ENCODE measurements at places on chromosomes 16 and 17.

GRCh38 chr16:88022076-88023042 lies 71.1 kb downstream of the BANP start:
- DNase-seq, result no peak

GRCh38 chr17:3928406-3928805 lies 12.1 kb upstream of the P2RX1 start:
- DNase-seq, result no peak

DNA sequence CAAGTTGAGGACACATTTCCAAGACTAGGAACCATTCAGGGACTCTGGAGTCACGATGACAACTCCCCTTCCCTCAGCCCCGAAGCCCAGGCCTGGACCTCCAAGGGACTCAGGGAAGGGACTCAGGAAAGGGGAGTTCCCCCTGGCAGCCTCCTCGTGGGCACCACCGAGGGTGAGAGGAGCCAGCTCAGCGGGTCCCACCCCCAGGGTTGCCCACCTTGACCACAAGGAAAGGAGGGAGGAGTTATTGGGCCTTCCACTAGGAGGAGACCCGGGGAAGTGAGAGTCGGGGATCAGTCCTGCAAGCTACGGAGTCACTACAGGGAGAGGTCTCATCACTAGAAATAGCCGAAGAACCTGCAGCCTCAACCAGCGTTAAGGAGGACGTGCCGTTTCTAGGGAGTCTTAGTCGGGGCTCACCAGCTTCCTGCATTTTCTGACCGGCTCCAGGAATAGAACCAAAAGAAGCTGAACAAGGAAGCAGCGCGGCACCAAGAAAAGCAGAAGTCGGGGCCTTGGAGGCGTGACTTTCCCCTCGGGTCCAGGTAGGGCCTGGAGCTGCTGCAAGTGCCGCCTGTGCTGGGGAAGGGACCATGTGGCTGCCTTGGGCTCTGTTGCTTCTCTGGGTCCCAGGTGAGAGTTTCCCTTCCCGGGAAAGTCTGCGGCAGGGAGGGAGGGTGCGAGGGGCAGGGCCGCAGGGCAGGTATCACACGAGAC lies at the start of gene CD300A:
TSS of gene CD300A (plus strand) at position 524 of the 717 bp plus-strand sequence. CDS start at position 594, 70 bp downstream.
- DNase-seq, result peak; percentile 49

- no peak for DNase-seq
Observed at GRCh38 chr17:50636804-50637195, 2.1 kb downstream of the ABCC3 start.

- DNase-seq, result no peak
Observed at GRCh38 chr16:52101246-52101645, 445.7 kb downstream of the TOX3 start.

- no peak for DNase-seq
Observed at GRCh38 chr17:4766201-4766600, 5.5 kb upstream of the TM4SF5 start.

DNA sequence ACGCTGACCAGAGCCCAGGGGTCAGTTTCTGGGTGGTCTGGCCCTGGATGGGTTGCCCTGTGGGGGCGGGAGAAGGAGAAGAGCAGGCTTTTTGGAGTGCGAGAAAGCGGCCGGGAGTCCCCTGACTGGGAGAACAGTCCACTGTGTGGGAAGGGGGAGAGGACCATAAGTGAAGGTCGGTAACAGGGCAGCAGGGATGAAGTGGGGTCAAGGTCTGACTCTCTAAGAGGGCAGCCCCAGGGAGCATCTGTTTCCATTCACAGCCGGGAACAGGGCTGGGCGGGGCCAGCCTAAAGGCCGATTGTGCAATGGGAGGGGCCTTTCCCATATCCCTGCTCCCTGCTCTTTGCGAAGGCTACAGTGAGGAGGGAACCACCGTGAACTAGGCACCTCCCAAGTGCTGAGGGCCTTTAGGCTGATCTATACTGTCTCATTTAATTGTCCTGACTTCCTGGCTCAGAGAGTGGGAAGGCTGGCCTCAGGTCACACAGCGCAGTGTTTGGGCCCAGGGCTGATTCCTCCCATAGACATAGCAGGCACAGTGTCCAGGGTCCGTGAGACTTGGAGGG lies 10.4 kb upstream of the WFDC1 start:
- DNase-seq, result no peak

DNA sequence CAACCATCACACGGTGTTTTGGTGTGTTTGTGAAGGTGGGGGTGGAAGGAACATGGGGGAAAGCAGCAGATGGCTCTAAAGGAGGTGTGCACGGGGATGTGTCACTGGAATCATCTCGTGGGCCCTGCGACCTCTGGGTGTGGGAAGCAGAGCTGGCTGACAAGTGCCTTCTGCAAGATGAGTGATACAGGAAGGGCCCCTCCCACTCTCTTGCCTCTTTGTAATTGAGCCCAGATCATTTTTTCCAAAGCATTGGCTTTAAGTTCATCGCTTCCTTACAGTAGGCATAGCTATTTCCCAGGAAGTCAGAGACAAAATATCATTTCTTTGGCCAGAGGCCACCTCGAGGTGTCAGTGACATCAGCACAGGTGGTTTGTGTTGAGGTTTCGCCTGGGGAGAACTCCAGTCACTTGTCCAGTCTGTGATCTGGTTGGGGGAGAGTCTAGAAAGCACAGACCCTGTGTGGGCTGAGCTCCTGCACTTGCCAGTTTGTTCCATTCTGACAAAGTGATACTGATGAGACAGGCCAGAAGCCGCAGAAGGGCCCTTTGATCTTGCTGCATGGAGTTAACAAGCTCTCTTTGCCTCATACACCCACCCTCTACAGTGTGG lies 20.6 kb upstream of the SNTB2 start:
- DNase-seq, result peak; percentile 84

GRCh38 chr17:76569607-76570279 lies 15.9 kb downstream of the ST6GALNAC2 start:
- no peak for DNase-seq

DNA sequence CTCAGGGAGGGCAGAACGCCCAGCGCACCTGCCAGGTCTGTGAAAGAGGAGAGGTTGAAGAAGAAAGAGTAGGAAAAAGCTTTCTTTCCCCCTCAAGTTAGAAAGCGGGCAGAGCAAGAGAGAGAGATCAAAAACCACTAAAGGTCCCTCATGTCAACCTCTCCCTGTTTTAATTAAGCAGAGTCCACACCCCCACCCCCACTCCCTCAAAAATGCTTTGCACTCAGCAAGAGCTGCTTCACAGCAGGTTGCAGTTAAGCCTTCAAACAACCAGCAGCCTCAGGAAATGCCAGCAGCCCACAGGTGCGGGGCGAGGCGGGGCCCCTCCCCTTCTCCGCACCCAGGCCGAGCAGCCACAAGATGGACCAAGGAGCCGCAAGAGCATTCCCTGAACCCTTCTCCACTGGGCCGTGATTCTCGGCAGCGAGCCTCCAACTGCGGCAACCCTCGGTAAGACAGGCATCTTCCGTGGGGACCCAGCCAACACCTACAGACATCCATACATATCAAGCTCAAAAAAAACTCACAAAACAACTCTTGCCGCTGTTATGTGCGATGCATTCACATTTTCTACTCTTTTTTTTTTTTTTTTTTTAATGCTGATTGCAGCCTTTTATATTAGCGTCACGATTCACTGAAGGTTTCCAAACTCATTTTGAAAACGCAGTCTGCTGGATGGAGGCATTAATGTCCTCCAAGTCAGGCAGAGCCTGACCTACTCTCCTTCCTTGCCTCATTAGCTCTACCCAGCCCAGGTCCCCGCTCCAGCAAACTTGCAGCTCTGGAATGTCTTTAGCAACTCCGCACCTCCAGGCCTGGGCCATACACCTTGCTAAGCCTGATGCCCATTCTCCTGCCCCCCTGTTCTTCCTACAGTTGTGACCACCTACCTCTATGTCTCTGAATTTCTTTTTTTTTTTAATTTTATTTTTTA lies 66.1 kb downstream of the AXIN2 start:
- DNase-seq, result no peak

- DNase-seq, result no peak
Observed at GRCh38 chr17:36142235-36142634, 34.2 kb downstream of the TBC1D3B start.

DNA sequence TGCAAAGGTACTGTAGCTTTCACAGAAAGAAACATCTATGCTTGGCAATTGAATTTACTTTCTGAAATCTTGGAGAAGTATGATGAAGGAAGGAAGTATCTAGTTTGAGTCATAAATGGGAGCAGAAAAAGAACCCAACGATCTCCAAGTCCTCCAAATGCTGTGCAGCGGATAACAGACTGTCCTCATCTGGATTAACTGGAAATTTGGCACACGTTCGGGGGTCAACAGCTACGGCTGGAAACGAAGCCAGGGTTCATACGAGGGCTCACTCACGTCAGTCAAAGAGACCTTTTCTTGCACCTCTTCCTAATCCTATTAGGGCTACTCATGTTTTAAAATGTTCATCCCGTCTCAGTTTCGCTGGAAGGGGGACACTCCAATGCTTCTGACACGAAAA lies 152.0 kb downstream of the ZFHX3 start:
- DNase-seq, result no peak

GRCh38 chr17:18257268-18257981 lies 1.1 kb downstream of the FLII start:
- DNase-seq, result peak; percentile 42

- DNase-seq, result no peak
Observed at GRCh38 chr16:69270395-69270794, 40.8 kb upstream of the VPS4A start.

DNA sequence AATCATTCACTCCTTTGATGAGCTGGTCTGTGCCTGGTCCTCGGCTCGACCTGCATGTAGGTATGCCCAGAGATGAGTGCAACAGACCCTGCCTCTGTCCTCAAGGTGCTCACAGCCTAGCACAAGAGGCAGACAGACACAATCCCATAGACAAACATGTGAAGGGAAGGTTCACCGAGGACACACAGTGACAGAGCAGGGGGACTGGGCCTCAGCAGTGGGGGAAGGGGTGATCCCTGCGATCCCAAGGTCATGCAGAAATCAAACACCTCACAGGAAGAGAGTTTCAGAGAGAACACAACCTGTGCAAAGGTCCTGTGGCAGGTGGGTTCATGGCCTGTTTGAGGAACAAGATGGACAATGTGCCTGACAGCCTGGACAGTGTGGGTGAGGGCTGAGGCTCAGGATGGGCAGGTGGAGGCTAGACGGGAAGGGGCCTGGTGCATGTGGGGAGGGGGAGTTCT lies 4.2 kb upstream of the VASN start:
- no peak for DNase-seq

GRCh38 chr16:5336941-5337340 lies 239.3 kb upstream of the EEF2KMT start:
- DNase-seq, result no peak

DNA sequence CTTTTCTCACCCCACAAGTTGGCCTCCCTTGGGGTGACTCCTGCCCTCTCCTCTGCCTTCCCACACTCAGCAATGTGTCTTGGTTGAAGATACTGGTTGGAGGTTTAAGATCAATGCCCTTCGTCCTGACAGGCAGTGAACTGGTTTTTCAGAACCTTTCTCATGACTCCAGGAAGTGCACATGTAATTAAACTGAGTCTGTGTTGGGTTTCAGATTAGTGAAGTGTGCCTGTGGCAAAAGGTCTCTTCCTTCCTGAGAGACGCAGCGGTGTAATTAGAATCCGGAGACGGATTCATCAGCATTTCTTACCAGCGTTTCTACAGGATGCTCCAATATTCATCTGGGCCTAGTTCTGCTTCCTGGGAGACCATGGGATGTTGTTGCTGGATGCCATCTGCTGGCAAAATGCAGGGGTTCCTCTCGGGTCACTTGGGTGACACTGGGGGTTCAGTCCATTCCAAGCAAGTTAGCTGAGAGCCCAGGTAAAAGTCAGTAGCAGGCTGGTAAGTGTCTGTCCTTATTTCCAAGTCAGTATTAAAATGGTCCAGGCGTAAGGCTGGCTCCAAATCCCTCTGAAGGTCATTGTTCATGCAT lies 233.3 kb downstream of the XYLT1 start:
- DNase-seq, result no peak

- peak; percentile 90 for DNase-seq
Observed at GRCh38 chr16:11233727-11234376, 22.2 kb downstream of the SOCS1 start.

- DNase-seq, result no peak
Observed at GRCh38 chr17:42016411-42016831, 818 bp downstream of the DNAJC7 start.

- no peak for DNase-seq
Observed at GRCh38 chr17:59420901-59421300, 89.4 kb downstream of the YPEL2 start.

GRCh38 chr16:85561248-85562092 lies 51.7 kb upstream of the GSE1 start:
- no peak for DNase-seq

GRCh38 chr16:51577621-51578303 lies 426.7 kb upstream of the SALL1 start:
- DNase-seq, result no peak

DNA sequence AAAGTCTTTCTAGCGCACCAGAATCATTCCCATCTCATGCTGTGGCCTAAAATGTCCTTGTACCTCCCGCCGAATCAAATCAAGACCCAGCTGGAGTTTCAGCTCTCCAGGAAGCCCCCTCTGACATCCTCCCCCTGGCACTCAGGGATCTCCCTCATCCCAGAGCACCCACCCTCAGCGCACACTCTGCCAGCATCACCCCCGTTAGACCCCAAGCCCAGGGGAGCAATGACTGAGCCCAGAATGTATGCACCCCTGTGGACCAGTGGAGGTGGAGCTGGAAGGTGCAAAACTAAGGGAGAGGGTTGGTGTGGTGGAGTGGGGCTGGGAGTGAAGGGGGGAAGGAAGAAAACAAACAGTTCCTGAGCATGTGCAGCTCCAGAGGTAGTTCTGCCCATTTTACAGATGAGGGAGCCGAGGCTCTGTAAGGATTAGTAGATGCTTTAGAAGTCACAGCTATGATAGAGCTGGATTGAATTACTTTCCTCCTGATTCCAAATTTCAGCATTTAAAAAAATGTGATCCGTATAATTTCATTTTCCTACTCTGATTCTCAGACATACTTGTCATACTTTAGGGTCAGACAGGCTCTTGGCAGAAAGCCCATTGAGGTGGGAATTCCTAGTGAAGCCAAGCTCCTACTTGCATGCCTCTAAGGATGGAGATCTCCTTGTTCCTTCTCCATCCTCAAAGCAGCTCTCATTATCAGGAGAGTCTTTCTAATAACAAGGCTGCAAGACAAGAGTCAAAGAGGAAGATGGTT lies 242.7 kb downstream of the KATNIP start:
- no peak for DNase-seq

DNA sequence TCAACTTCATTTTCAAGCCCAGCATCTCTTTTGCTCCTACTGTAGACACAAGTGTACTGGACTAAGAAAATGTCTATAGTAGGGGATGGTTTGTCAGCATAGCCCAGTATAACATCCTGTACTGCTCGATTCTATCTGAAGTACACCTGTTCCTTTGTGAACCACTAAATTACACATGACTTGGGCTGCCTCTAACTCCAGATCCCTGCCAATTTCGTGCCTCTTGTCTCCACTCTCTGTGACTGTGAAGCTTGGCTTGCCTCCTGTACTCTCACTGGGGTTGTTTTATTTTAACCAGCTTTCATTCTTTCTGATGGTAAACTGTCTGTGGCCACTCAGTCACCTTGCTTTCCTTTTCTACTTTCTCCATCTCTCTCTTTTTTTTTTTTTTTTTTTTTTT lies 24.5 kb downstream of the GFOD2 start:
- DNase-seq, result no peak

GRCh38 chr16:86679490-86679889 lies 101.1 kb downstream of the FOXL1 start:
- no peak for DNase-seq
